Stimulated activated CD8-positive, alpha-beta memory T cell treated with anti-CD3 and anti-CD28 coated beads, Interleukin-12 subunit alpha, Interleukin-12 subunit beta, amount 100 ng/mL, for 1 hour (primary cell): ENCODE measurements at places on chromosomes 7 and 10.

DNA sequence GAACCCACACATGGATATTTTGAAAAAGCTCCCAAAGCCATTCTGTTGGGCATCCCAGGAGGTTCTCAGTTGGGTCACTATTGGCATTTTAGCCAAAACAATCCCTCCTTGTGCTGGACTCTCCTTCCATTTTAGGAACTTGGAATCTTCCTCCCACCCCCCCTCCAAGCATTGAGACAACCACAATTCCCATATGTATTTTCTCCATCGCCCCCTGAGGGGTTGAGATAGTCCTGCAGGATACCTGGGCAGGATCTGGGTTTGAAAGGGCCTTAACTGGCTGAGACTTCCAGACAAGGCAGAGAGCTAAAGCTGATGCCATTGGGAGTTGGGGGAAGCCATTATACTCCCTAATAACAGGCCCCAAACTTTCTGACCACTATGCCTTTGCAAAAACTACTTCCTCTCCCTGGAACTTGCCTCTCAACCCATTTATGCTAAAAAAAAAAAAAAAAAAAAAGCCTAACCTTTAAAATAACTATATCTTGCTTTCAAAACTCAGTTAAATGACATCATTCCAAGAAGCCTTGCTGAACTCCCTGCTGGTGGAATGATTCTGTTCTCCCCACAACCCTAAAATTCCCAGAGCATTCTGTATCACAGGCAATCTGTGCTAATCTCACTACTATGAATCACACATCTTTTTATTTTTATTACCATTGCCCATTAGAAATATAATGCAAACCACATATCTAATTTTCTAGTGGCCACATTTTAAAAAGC is 77.5 kb upstream of the PDE1C start:
- DNase-seq, result no peak

- DNase-seq, result no peak
Measured at GRCh38 chr10:22338931-22339330, 6.4 kb upstream of the SPAG6 start.

- no peak for DNase-seq
Measured at GRCh38 chr7:158325530-158326381, 261.9 kb downstream of the PTPRN2 start.

DNA sequence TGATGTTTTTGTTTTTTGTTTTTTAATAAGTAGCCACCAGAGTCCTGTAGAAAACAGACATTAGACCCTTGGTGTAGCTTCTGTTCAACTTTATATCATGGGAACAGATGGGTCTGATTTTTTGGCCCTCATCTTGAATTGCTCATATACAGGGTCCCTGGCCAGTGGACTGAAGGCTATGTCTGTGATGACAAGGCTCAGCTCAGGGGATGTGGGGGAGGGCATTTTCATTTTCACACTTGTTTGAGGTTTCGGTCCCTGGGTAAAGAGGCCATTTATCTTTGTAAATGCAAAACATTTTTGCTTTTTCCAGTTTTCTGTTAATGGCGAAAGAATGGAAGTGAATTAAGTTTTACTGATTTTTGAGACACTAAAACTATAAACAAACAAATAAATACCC is 257.6 kb upstream of the PHYHIPL start:
- no peak for DNase-seq

- DNase-seq, result no peak
Measured at GRCh38 chr10:42952931-42953683, 123.8 kb upstream of the RET start.

- DNase-seq, result no peak
Measured at GRCh38 chr7:109772161-109772560, 1202.5 kb downstream of the DNAJB9 start.

- DNase-seq, result no peak
Measured at GRCh38 chr10:43751646-43752045, 103.0 kb upstream of the ZNF32 start.

GRCh38 chr10:4316161-4316810 is 509.7 kb upstream of the AKR1E2 start:
- no peak for DNase-seq

DNA sequence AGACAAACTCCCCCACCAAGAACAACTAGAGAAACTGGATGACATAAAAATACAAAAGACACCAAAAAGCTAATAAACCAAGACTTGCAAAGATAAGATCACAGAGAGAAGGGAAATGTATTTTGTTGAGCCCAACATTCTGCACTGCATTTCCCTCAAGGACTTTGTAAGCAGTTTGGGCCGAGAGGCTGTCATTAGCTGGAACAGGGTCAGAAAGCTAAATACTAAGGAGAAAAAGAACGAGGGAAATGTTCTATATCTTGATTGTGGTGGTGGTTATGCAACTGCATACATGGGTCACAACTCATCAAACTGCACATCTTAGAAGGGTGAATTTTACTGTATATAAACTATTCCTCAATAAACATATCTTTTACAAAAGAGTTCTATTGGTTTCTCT is 315.0 kb downstream of the IPMK start:
- DNase-seq, result no peak

DNA sequence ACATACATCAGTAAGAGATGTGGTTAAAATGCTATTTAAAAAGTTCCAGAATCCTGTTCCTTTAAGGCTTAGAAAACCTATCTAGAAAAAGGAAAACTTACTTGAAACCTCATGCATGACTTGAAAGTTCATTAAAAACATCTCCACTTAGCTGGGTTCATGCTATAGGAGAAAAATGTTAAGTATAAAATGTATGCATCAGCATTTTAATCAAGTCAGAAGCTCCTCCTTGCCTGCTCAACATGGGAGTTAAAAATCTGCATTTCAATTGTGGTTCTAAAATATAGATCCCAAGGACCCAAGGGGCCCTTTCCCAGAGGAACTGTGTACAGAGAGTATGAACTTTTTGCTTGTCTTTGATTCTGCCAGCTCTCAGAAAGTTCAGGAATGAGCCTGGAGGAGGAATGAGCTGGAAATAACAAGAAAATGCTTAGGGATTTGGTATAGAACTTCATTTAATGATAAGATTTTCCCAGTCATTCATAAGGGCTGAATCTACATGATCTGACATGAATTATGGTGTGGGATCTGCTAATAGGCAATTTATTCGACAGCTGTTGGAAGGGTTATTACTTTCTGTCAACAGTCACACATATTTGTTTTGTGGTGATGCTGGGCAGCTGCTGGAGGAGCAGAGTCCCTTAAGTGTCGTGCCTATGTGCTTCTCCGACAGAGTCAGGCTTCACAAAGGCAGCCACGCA is 85.6 kb upstream of the MTPN start:
- DNase-seq, result no peak

- no peak for DNase-seq
Measured at GRCh38 chr10:78259391-78259790, 225.7 kb downstream of the RPS24 start.
